SJSA1 (cell line): ENCODE measurements at places on chromosomes 6 and 20.

DNA sequence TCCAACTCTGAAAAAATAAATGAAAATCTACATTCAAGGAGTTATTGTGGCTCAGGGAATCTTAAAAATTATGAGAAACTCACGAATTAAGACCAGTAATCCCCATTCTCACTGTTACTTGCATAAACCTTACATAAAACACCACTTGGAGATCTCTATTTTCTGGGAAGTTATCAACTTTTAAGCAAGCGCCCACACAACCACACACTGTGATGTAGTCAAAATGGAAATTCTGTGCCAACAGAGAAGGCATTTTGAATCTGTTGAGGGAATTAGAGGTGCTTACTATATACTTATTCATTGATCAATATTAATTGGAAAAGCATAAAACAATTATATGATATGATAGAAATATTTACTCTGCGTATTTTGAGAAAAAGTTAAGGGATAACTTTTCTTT lies 58.7 kb downstream of the HAO1 start:
- no peak for DNase-seq

GRCh38 chr6:8414844-8415243 lies 20.5 kb downstream of the SLC35B3 start:
- DNase-seq, result no peak

DNA sequence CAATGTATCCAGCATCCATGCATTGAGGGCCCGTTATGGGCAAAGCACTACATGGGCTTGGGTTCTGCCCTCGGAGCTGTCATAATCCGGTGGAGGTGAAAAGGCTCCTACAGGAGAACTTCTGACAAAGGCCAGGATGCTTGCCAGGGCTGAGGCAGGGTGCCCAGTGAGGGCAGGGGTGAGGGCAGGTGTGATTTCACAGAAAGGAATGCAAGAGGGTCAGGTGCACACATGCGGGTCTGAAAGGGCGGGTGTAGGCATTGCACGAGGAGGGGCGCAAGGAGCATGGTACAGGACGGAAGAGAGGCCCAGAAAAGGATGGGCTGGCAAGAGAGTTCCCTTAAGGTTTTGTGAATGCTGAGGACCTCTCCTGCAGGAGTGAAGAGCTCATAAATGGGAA lies 348.0 kb downstream of the BTBD3 start:
- DNase-seq, result no peak

- no peak for DNase-seq
Measured at GRCh38 chr20:17295151-17295726, 68.4 kb downstream of the PCSK2 start.

- DNase-seq, result no peak
Measured at GRCh38 chr20:1841554-1842140, 53.6 kb upstream of the SIRPA start.

DNA sequence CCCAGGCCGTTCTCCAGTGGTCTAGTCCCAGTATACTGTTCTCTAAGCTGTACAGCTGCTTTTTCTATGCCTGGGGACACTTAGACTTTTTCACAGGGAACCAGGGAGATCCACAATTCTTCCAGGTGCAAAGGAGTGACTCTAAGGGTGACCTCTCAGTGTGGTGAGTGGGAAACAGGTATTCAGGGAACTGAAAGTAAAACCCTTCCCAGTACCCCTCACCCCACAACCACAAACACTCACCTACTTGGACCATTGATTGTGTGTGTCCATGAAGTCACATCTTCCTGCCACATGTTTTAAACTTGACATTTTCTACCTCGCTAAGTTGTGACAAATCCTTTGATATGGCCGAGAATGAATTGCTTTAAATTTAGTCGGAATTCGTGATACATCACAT lies 183.6 kb downstream of the CLIC5 start:
- DNase-seq, result no peak

GRCh38 chr20:60255415-60255814 lies 297.2 kb downstream of the CDH26 start:
- DNase-seq, result no peak

DNA sequence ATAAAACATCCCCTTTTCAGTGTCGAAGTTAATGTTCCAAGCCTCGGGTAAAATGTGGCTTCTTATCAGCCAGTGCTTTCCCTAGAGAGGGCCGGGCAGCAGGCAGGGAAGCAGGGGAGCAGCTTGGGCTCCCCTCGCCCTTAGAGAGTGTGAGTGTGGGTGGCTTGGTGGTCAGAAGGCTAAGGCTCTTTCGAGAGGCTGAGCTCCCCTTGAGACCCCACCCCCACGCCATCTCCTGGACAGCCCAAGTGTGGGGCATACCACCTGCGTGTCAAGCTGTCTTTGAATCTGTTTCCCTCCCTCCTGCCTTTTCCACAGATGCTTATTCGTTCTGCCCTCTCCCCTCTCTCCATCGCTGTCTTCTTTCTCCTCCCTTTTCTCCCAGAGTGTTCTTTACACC lies 95.1 kb upstream of the FOXP4 start:
- DNase-seq, result no peak

DNA sequence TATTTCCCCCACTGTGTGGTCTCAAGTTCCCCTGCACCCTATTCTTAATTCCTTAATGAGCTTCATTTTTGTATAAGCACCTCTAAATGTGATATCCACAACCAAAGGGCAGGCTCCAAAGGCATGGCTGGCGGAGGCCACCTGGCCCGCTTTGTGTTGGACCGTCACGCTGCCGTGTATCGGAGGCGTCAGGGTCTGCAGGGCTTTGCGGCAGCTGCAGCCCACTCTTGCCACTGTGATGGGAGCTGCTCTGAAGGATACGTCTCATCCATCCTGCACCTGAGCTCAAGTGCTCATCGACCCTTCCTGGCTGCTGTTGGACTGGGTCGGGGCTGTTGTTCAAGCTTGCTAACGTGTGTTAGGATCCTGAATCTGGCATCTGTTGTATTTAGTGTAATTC lies 177.6 kb downstream of the ARID1B start:
- DNase-seq, result no peak

- DNase-seq, result no peak
Measured at GRCh38 chr6:166003569-166003968, 164.1 kb downstream of the TBXT start.

DNA sequence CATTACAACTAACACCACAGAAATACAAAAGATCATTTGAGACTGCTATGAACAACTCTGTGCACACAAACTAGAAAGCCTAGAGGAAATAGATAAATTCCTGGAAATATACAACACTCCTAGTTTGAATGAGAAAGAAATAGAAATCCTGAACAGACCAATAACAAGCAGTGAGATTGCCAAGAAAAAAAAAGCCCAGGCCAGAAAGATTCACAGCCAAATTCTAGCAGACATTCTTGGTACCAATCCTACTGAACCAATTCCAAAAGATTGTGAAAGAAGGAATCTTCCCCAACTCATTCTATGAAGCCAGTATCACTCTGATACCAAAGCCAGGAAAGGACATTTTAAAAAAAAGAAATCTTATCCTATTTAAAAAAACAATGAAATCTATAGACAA lies 7.0 kb upstream of the CDK19 start:
- no peak for DNase-seq

DNA sequence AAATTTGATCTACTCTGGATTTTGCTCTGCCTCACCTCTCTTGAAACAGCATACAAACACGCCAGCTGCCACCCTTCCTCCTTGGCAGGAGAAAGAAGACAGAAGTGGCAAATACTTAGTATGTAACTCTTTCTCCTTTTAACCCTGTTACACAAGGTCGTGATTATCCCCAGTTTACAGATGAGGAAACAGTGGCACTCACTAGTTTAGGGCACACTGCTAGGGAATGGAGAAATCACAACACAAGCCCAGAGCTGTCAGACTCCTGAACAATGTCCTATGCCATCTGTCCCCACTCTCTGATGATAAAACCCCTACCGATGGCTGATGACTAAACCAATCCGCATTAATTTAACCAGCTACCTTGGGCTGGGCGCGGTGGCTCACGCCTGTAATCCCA lies 79.7 kb downstream of the FGD2 start:
- no peak for DNase-seq

DNA sequence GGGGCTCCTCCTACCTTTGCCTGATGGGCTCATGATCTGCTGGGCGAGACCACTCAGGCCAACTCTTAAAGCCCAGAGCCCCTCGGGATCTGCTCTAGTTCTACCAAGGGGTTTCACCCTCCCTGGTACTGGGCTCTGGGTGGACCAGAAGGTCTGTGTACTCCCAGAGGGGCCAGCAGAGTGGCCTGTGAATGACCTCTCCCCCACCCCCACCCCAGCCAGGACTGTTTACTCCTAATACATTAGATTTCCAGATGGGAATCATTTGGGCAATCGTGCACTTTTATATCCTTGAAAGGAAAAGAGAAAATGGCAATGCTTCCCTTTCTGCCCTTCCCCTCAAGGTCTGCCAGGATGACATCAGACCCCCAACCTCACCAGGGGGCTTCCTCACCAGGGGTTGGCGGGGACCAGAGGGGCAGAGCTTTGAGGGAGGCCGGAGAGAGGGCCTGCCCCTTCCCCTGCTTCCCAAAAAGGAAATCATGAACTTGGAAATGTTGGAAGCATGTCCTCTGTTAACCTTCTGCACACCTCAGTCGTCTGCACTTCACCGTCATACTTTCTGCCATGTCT lies 37.1 kb upstream of the PMEPA1 start:
- DNase-seq, result no peak

- peak; percentile 95 for DNase-seq
Measured at GRCh38 chr20:53774461-53775203, 181.0 kb upstream of the ZNF217 start.

- DNase-seq, result no peak
Measured at GRCh38 chr20:60053125-60053817, 95.0 kb downstream of the CDH26 start.

GRCh38 chr6:148803979-148804378 lies 57.1 kb downstream of the UST start:
- no peak for DNase-seq

DNA sequence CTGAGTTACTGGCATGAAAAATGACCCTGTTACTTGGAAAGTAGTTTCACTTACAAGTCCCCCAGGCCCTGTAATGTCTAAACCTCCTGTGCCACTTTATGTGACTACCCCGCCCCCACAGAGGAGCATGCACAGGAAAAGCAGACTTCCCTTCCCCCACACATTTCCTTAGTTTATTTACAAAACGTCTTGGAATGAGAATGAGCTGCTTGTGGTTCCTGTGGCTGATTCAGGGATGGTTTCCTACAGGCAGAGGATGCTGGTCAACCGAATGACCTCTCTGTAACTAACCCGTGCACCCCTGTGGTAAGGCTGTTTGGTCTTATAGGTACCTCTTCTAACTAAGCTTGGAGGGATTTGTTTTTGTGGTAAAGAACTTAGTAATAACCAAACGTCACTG lies 28.5 kb downstream of the RSPO3 start:
- DNase-seq, result peak; percentile 82

GRCh38 chr6:83071023-83071422 lies 3.6 kb downstream of the DOP1A start:
- DNase-seq, result no peak

DNA sequence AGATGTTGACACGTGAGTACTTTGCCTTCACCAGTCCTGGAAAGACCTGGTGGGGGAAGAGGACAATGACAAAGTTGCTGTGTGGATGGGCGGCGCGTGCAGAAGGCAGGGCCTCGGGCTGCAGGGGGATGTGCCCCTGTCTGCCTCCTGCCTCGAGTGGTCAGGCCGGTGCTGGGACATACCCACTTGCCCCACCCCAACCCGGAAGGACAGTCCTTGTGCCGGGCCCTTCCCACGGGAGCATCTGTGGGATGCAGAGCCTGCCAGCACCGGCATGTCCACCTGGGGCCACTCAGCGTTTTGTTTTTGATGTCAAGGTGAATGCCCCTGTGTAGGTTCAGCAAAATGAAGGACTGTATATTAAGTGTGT lies 60.5 kb upstream of the BHLHE23 start:
- DNase-seq, result no peak

GRCh38 chr20:10781526-10781925 lies 107.7 kb upstream of the JAG1 start:
- DNase-seq, result no peak
